Hippocampal formation (tissue), 2 donors: ENCODE measurements at places on chromosomes 4 and X.

- no peak for DNase-seq
Observed at GRCh38 chrX:91435395-91435794, 756 bp downstream of the PABPC5 start.

DNA sequence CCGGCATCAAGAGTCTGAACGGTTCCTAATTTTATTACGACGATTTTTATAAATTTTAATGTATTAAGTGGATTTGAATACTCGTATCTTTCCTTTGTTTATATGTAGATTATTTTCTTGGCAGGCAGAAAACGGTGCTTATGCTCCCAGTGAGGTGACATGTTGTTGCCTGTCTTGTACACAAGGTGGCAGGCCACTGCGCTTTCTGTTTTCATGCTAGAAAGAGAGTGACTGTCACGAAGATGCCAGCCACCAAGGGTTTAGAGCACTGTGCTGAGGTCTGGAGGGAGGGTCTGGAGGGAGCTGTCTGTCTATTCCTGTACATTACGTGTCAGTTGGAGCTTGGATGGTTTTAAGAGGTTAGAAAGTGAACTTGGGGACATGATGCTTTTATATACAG lies 87.7 kb downstream of the SHROOM2 start:
- peak; percentile 19 for DNase-seq

DNA sequence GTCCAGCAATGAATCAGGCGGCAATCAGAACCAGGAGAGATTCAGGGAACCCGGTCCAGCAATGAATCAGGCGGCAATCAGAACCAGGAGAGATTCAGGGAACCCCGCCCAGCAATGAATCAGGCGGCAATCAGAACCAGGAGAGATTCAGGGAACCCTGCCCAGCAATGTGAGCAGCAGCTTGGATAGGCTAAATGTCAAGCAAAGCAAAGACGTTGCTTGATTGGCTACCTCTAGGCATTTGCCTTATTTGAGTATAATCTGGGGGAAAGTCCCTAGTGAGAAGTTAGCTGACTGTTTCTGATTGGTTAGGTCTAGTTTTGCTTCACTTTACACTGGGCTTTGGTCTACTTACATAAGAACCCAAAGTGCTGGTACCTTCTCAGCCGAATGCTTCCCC lies 1212.2 kb upstream of the TENM3 start:
- no peak for DNase-seq

DNA sequence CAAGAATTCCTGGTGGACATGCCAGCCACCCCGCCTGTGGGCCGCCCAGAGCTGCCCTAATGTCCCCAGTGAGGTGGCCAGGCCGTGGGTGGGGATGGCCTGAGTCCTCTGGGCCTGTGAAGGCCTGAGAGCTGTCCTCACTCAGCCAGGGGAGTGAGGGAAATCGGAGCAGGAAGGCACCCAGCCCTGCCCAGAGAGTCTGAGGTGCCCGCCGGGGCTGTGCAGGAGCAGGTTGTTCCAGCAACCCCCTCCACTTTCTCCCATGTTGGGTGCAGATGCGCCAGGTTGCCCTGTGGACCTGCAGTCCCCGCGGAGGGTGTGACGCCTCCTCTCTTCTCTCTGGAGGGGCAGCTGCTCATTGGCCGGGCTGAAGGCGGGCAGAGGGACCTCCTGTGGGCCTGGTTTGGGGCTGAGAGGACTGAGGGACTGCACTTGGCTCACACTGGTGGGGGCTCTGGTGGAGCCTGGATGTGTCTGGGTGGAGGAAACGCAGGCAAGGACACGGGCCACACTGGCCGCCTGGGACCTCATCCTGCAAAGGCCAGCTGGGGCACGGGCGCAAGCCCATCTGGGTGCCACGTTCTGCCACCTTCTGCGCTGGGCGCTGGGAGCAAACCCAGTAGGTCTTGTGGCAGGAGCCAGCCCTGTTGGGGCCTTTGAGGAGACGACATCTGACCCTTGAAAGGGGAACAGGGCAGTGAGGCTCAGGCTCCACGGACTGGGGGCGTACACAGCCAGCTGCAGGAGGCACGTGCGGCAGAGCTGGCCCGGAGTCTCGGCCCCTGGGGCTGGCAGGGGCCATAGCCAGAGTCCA lies 14.0 kb downstream of the DOK7 start:
- DNase-seq, result no peak

DNA sequence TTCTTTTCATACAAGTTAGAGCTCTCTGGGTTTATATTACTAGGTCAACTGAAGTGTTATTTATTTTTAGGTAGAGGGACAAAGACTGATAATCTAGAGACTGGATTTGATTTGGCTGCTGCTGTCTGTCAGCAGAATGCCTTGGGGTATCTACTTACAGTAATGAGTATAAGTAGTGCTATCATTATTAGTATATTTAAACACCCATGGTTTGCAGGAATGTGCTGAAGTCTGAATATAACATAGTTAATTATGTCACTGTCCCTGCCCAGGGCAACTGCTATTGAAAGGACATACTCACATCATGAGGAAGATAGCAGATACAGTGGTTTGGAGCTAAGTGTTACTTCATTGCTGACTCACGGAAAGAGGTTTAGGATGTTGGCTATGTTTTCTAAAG lies 76.2 kb downstream of the PRRG1 start:
- DNase-seq, result no peak

GRCh38 chrX:4674028-4674782 lies 960.8 kb upstream of the PRKX start:
- DNase-seq, result no peak

GRCh38 chr4:182245041-182245440 lies 1.8 kb downstream of the TENM3 start:
- no peak for DNase-seq

GRCh38 chr4:184825141-184825895 lies 450 bp downstream of the ACSL1 start:
- no peak for DNase-seq

- peak; percentile 78 for DNase-seq
Observed at GRCh38 chr4:176320340-176320975, 692 bp downstream of the SPCS3 start.

DNA sequence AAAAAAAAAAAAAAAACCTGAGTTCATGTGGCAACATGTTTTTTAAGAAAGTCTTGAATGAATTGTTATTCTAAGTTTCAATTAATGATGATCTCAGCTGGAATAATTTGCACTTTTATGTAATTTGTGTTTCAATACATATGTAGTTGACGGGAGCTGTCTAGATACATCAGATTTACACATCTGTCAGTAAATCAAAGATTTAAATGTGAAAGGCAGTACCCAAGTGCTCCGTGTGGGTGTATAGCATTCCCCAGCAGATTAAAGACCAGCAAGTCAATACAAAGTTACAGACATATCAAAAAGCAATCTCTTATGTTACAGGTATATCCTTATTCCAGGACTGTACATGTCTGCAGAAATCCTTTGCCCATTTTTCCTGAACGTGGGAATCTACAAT lies 35.2 kb downstream of the SYNPO2 start:
- DNase-seq, result no peak

DNA sequence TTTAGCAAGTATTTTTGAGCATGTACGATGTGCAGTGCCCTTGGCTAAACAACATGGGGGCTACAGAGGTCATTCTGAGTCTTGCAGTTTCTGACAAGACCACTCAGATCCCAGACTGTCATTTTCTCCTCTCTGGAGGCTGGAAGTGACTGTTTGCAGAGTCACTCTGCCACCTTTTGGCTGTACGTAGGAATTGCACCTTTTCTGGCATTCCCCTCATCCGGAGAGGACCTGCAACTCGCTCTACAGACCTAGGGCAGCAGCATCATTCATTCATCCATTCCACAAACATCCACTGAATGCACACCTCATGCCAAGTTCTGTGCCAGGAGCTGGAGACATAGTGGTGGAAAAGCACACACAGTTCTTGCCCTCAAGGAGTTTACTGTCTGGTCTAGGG lies 160.4 kb upstream of the GPR101 start:
- DNase-seq, result no peak

- no peak for DNase-seq
Observed at GRCh38 chr4:8235686-8236085, 33.9 kb upstream of the HTRA3 start.

- DNase-seq, result no peak
Observed at GRCh38 chr4:83490876-83491450, 6.1 kb upstream of the ABRAXAS1 start.

DNA sequence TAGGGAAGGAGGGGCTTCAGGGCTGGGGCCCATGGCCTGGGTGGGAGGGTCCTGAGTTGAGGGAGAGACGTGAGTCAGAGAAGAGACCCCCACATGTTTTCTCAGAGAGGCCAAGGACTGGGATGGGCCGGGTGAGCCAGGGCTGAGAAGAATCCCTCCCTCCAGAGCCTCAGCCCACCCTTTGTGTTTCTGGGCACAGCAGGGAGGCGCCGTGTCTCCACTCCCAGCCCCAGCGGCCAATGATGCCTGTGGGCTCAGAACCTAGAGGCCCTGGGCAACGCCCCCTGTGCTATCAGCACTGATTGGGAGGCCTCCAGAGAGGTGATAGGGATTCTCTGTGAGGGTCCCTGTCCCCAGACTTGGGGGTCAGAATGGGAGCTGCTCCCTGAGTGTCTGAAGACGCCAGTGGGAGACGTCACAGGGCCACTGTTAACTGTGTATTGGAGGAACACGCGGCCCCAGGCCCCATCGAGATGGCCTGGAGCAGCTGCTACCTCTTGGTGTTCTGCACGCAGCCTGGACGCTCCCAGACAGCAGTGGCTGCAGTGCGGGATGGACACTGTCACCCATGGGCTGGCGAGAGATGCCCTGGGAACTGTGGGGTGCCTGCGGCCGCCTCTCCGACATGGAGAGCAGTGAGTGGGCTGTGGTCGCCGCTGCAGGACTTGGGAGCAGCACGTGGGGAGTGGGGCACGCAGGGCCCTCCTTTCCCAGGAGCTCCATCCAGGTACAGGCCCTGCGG lies 8.5 kb downstream of the FGFRL1 start:
- no peak for DNase-seq

DNA sequence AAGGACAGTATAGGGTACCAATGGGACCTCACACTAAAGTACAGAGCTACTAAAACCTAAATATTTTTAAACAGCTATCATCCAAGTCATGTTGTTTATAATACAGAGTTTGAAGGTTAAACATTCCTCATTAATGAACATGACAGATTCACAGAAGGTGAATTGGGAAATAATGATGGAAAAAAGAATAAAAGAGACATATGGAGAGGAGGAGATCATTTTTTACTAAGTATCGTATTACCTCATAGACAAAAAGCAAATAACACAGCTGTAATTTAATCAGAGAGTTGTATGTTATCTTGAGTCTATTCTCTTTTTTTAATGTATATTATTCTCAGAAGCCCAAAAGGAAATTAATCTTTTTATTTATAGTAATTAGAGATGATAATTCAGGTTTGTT lies 7.9 kb downstream of the PLK4 start:
- no peak for DNase-seq

- no peak for DNase-seq
Observed at GRCh38 chr4:153471698-153472093, 5.5 kb downstream of the TMEM131L start.

- no peak for DNase-seq
Observed at GRCh38 chrX:153338836-153339235, 4.9 kb downstream of the ZNF275 start.

- DNase-seq, result no peak
Observed at GRCh38 chrX:68703846-68704245, 56.4 kb downstream of the STARD8 start.

- DNase-seq, result no peak
Observed at GRCh38 chr4:38904090-38904666, 36.6 kb downstream of the FAM114A1 start.

DNA sequence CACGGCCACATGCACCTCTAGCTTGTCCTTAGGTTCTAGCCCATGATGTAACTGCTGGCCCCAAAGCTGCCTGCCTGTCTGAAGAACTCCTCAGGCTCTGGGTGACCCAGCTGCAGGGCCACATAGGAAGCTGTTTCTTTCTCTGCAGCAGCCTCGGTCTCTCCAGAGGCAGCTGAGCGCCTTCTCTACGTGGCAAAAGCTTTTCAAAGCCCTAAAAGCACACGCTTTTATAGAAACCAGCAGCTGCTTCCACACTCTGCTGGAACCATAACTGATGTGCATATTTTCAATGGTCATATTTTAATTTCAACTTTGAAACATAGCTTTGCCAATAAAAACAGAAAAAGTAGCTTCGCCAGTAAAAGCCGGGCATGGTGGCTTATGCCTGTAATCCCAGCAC lies 37.4 kb downstream of the FAM53A start:
- DNase-seq, result no peak

GRCh38 chrX:74211911-74212310 lies 92.1 kb upstream of the ZCCHC13 start:
- no peak for DNase-seq

DNA sequence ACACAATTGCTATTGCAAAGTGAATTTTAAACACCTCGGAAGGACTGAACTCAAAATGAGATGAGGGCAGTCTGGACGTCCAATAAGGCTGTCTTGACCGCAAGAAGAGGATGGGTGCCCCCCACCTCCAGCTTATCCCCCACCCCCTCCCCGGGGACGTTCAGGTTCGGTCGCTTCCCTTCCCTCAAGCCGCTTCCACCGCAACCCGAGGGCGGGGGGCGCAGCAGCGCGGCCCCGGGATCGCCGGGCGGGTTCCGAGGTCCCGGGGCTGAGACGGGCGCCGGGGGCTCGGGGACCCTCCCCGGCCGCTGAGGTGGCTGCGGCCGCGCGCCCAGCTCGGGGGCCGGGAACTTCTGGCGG lies 480 bp downstream of the USP46 start:
- no peak for DNase-seq

DNA sequence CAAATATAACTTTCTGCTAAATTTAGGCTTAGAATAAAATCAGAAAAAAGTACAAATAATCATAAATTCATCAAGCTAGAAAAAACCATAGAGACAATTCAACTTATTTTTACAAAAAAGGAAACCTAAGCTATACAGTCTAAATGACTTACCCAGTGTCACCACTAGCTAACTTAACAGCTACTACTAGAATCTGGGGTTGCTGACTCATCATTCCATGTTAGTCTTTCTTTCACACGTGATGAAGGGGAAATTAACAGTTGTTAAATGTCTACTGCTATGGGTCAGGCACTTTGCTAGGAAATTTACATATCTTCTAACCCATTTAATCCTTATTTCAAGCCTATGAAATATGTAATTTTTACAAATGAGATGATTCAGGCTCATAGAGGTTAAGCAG lies 349.3 kb upstream of the GALNT7 start:
- no peak for DNase-seq

- no peak for DNase-seq
Observed at GRCh38 chrX:45527834-45528233, 327.2 kb upstream of the DIPK2B start.

DNA sequence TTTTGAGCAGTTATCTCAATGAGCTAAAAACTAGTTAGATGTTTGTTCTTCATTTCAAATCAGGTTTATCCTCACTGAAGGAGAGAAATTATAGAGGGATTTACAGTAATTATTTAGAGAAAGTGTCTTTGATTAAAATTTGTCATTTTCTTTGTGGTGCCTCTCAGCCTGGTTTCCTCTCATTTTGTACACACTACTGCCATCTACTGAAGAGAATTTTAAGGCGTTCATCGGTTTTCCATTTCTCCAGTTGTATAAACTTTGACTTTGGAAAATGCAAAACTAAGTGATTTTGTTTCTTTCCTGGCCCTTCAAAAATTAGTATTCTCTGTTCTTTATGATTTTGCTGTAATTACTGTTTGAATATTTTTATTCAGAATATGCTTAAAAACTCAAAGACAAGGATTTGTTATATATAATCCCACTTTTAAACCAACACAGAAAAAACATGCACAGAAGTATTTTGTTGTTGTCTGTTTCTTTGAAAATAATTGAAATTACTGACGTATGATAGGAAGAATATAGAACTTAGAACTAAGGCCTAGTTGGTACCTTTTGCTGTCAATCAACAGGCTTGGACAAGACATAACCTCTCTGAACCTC lies 34.4 kb upstream of the ANXA3 start:
- peak; percentile 53 for DNase-seq
